ENCODE measurements at places on chromosomes 5 and 9. TPM values are rescaled to one million over a fixed set of nuclear protein-coding genes. Genes with fewer than 3 reads are reported as not detected.

Gene DAB2IP
- 3.6 TPM for total RNA-seq

Gene ECSCR
- not detected for total RNA-seq

Gene PCDHA9
- total RNA-seq: not detected

Gene TMEM252
- total RNA-seq: not detected

Gene FAXDC2
- not detected for total RNA-seq

Gene GPR21
- total RNA-seq: 2.3 TPM

Gene SMIM33
- total RNA-seq: not detected

Measured in B cell (primary cell).